Substantia nigra (tissue), 51 donors: ENCODE measurements at places on chromosomes 11 and 22.

- DNase-seq, result no peak
Observed at GRCh38 chr11:129418039-129418438, 42.4 kb downstream of the BARX2 start.

GRCh38 chr22:28772633-28773460 is at the start of gene CCDC117:
TSS of gene CCDC117 (plus strand) at chr22:28772695. CDS start at chr22:28772850, 155 bp downstream.
- DNase-seq, result peak; percentile 91

DNA sequence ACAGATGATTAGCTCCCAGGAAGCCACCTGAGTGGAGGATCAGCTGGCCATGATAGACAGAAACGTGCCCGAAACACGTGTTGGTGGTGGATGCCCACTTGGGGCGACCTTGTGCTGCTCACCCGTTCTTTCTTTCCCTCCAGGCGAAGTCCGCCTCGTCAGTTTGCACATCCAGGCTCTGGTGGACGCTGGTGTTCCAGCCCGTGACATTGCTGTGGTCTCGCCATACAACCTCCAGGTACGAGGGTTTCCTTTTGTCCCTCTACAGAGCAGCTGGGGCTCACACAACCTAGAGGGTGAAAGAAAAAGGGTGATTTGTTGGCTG is 30.6 kb downstream of the IGHMBP2 start:
- DNase-seq, result no peak

- DNase-seq, result no peak
Observed at GRCh38 chr11:10601837-10602236, 33.4 kb upstream of the LYVE1 start.

GRCh38 chr11:132037956-132038355 is 667.5 kb downstream of the NTM start:
- no peak for DNase-seq

DNA sequence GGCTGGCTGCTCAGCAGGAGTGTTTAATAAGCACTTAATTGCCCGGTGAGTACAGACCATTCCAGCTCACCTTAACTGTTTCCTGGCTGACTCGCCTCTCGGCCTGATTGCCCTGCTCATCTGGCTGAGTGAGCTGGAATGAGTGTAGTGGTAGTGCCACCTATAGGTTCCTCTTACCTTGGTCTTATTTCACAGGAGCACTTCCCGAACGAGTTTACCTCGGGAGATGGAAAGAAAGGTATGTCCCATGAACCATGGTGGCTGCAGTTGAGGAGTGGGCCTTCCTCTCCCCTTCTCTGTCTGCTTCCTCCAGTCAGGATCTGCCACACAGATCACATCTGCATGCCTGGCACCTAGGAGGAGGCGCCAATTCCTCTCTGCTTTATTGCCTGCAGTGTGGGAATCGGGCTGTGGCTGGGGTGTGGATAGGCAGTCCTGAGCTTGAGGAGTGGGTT is 26.7 kb downstream of the UPB1 start:
- DNase-seq, result no peak

GRCh38 chr22:48496987-48497650 is 1330.6 kb downstream of the BRD1 start:
- no peak for DNase-seq

GRCh38 chr11:134196756-134197155 is 27.0 kb downstream of the NCAPD3 start:
- DNase-seq, result no peak

DNA sequence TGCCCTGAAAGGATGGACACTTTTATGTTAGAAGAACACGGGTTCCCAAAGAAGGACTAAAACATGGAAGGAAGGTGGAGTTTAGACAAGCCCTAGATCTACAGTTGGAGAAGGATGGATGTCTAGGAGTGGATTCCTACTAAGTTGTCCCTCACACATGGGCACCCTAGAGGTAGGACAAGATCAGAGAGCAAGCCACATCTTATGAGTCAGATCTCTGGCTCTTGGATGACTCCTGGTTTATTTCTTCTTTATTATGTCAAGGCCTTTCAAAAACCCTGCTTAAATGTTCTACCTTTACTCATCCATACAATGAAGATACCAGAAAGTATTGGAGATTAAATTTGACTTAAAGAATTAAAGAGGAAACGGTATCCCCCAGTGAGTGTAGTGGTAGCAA is 34.4 kb downstream of the PRCP start:
- DNase-seq, result no peak

- DNase-seq, result no peak
Observed at GRCh38 chr11:134683860-134684259, 271.8 kb upstream of the B3GAT1 start.

DNA sequence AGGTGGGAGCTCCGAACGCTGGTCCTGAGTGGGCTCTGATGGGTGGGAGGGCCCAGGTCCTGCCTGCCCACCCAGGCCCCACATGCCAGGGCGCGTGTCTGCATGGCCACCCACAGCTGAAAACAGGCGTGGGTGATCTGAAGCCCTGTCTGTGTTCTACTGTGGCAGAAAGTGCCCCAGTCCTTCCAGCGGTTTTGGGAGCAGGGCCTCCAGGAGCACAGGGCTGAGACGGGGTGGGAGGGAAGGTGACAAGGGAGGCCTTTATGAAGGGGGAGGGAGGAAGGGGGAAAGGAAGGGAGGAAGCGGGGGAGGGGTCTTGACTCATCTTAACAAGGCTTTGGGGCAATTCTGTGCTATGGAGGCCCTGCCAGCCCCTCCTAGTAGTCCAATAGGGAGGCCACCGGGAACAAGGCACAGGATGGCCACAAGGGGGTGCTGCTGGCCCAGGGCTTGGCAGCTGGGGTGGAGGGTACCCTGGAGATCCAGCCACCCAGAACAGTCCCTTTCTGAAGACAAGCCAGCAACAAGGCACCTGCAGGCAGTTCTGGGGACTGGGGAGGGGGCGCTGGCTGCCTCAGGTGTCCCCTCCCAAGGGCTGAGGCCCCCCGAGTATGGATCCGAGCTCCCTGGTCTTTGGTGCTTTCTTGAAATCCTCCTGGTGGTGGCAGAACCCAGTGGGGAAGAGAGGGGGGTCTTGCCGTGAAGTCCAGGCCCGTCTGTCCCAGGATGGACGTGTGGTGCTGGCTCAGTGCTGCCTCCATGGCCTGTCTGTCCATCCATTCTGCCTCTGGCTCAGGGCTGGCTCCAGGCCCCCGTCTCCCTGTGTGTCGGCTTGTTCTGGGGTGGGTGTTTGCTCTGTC is 6.3 kb upstream of the FADS3 start:
- peak; percentile 63 for DNase-seq

DNA sequence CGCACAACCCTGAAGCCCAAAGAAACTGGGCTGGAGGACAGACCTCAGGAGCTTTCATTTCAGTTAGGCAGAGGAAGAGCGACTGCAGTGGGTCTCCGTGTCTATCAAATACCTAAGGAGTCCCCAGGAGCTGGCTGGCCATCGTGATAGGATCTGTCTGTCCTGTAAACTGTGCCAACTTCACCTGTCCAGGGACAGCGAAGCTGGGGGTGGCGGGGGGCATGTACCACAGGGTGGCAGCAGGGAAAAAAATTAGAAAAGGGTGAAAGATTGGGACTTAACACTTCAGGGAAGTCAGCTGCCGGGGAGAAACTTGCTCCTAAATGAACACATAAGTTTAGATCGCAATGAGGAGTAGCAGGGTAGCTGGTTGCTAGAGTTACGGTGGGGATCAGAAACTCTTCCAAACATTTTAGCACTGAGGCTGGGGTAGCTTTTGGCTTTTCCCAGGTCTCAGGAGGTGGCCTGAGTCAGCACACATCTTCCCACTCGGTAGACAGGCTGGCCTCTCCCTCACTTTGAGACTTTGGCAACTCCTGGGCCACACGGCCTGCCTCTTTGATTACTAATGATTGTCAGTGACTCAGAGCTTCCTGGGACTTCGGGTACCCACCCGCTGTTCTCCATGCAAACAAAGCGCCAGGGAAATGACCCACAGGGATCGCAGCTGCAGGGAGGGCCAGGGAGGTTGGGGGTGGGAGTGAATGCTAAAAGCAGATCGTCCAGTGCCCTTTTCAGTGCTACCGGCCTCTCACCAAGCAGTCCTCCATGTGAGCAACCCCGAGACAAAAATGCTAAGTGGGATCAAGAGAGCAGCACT is 2.9 kb upstream of the MTFP1 start:
- DNase-seq, result peak; percentile 31

DNA sequence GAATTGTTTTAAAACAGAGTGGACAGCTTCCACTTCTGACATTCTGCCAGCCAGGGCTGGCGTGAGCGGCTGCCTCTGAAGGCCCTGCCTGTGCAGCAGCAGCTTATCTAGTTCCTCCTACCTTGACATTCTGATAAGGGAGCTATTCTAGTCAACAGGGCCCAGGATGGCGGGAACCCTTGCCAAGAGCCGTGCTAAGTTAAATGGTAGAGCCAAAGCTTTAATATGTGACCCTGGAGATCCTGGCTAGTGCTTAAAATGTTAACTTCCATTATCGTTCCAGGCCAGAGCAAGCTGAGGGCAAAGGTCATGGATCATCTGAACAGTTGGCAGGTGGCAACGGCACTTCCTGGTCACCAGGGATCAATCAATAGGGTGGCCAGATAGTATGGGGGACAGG is 3.5 kb downstream of the KCNJ5 start:
- DNase-seq, result no peak

DNA sequence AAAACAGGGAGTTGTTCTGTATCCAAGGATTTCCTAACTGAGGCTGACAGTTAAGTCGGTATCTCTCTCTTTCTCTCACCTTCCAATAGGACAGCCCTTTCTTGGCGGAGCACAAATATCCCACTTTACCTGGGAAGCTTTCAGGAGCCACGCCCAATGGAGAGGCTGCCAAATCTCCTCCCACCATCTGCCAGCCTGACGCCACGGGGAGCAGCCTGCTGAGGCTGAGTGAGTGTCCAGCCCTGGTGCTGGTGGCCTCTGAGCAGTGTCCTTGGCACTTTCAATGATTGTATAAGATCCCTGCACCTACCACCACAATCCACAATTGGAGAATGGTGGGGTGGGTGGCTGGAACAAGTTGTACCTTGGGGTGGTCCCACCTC is 33.7 kb downstream of the CYB5R2 start:
- no peak for DNase-seq

- DNase-seq, result no peak
Observed at GRCh38 chr11:112537846-112538330, 277.2 kb upstream of the PLET1 start.

- no peak for DNase-seq
Observed at GRCh38 chr22:19527861-19528417, 3.7 kb upstream of the CLDN5 start.

DNA sequence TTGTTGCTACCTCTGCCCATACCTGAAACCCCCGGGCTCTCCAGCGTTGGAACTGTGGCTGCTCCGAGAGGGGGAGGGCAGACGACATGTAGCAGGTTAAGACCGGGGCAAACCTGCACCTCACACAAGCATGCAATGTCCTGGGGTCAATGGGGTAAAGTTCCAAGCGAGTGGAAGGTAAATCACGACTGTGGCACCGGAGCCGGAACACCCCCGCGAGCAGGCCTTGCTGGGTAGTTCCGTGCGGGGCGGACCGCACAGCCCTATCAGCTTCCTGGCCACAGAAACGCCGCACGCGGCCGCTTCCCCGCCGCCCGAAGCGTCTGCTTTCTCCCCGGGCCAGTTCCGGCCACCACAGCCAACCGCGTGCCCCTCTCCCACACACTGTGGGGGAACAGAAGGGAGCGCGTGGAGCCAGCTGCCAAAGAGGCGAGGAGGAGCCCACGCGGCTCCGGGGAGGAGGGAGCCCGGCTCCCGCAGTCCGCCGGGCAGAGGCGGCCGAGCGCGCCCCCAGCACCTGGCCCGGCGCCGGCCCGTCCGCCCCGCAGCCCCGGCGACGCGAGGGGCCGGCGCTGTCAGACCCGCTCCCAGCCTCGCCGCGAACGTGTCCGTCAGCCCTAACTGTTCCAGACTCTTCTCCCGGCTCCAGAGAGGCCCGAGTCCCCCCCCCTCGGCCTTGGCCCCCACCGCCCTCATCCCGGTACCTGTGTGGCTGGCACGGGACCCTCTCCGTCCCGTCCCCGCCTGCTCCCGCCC is 1.6 kb downstream of the SPTBN2 start:
- DNase-seq, result no peak

- DNase-seq, result no peak
Observed at GRCh38 chr11:45057938-45058646, 88.3 kb upstream of the PRDM11 start.

DNA sequence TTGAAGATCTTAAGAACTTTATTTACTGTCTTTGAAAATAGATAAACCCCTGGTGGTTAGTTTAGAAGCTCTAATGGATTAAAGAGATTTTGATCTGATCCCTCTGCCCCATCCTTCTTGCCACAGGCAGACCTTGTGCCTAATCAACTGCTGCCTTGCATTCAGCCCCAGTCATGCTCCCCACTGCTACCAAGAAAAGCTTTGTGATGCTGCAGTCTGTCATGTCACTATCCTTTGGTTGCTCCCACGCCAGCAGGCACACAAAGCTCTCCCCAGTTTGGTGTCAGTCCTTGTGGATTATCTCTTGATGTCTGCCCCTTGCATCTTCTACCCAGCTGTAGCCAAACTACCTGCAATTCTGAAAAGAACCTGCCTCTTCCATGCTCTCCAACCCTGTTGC is 112.2 kb downstream of the MTNR1B start:
- DNase-seq, result no peak

DNA sequence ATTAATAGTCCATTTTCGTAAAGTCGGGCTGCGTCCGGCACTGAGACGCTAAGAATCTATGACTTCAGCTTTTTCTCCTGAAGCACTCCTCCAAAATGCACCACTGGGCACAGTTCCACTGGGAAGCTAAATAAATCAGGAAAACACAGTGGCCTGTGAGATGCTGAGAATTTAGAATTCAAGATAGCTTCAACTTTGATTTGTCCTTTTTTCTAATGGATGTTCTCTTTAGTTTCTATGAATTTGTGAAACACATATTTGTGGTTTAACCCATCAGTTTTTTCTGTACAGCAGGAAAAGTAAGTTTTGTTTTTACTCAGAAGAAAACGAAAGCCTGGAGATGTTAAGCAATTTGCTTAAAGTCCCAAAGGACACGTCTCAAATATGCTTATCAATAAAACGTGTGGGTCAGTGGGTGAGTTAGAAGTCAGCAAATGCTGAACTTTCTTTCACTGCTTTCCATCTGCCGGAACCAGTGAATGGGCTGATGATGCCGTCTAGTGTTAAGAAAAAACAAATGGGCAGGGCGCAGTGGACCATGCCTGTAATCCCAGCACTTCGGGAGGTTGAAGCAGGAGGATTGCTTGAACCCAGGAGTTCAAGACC is 40.7 kb upstream of the CLMP start:
- no peak for DNase-seq

DNA sequence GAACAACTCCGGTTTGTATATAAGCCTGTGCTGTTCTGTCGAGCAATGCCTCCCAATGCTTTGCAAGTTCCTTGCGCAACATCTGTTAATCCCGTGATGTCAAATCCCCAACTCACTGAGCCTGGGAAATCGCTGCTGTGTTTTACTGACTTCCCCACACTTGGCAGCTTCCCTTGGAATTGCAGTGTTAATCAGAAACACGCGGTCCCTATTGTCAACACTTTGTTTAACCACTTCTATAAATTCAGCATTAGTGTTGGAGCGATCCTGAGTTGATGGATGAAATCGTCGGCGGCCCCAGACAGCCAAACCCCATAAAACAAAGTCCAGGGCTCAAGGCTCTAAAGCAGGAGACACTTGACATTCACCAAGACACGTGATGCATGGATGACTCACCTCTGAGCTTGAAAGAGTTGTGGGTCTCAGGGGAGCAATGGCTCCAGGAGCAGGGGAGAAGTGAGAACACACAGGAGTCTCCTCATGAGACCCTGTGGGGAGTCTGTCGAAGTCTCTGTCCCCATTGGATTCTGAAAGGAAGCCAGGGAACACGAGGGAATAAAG is 555.3 kb downstream of the MIAT start:
- no peak for DNase-seq

GRCh38 chr22:22343581-22344296 is 99.2 kb downstream of the VPREB1 start:
- no peak for DNase-seq

- DNase-seq, result no peak
Observed at GRCh38 chr11:125241104-125241503, 76.6 kb downstream of the PKNOX2 start.
